ENCODE measurements at places on chromosomes 7 and 10. TPM values are rescaled to one million over a fixed set of nuclear protein-coding genes. Genes with fewer than 3 reads are reported as not detected.

DNA sequence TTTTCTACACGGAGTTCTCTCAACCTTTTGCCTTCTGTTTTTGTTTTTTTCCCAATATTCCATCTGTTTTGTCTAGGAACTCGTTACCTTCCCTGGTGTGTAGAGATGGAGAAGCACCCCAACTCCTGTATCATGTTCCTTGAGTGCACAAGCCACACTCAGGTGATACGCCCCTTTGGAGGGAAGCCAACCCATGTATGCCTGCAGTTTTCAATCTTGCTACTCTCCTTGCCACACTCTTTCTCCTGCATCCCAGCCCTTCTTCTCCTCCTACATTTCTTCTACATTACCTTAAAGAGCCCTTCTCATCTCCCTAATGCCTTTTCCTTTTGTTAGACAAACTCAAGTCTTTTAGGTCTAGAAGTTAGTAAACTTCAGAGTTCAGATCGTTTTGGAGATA is 10.2 kb upstream of the SP4 start:
- DNase-seq: no peak

DNA sequence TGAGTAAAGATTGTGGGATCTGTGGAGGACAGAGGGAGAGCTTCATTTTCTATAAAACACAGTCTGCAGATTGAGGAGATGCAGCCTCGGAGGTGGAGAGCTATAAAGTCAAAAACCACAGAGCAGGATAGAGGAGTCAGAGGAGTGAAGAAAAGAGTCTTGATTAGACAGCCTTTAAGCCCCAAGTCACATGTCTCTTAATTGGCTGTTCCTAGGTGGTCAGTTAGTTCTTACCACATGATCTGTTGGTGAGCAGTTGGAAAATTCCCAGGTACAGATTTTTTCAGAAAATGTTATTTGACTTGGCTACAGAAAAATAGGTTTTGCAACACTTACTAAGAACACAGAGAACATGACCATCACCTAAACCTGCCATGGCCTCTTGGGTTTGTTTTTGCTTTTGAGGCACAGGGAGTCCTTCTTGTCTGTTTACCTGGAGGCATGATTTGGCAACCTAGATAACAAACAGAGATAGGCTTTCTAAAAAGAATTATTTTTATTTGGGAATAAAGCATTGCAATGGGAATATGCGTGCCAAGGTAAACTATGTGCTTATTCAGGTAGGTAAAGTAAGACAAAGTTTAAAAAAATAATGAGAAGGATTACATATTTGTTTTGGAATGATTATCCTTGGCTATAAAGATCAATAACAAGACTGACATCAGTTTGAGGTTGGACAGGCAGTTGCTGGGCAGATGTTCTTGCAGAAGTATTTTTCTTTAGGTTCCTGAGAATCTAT is 604 bp upstream of the CYP3A43 start:
- DNase-seq: no peak

- no peak for DNase-seq
Measured at GRCh38 chr10:31288962-31289361, 30.1 kb upstream of the ZEB1 start.

DNA sequence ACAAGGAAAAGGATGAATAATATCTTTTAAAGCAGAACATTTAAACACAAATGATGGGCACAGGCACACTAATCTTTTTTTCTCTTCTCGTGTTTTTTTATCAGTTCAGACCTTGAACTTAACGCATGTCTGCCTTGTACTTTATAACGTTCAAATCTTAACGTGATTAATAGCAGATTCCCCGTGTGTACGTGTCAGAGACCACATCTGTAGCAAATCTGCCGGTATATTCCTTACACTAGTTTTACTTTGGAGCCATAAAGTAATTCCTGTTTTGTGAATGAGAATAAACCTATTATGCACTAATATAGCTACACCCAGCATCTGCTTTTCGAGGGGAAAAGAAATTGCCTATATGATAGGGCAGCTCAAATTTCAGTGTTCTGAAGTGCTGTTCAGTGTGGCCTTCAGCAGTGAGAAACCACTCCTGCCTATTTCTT is 166.0 kb upstream of the TCF7L2 start:
- DNase-seq: no peak

DNA sequence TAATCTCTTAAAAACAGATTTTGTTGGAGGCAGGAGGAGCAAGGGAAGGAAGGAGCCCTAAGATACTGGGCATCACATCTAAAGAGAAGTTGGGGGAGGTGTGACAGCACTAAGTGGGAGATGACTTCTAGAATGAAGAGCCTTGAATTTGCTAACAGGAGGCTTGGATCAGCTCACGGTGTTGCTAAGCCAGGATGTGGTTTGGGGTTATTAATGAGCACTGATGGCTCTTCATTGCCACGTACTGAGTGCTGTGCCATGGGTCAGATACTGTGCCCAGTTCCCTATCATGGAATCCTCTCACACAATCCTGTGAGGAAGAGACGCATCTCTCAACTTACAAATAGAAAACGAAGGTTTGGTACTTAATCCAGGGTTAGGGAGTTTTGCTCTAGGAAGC is 78.5 kb downstream of the C7orf25 start:
- DNase-seq: no peak

DNA sequence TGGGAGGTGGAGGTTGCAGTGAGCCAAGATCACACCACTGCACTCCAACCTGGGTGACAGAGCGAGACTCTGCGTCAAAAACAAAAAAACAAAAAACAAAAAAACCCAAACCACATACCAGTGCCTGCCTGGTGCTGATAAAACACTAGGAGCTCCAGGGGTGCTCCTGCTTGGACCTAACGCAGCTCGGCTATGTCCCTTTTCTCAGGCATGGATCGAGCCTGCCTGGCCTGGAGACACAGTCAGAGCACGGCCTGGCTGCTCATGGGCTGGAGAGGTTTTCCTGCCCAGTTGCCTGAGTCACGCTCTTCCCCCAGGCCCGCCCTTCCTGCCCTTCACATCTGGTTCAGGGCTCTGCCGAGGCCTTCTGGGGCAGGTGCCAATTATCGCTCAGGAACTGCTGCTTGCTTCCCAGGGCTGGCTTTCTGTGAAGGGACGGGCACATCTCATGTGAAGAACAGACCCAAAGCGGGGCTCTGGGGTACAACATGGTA is 12.6 kb upstream of the NPFFR1 start:
- DNase-seq: peak; percentile 87

GRCh38 chr7:152363798-152364197 is 72.0 kb downstream of the KMT2C start:
- DNase-seq: no peak

DNA sequence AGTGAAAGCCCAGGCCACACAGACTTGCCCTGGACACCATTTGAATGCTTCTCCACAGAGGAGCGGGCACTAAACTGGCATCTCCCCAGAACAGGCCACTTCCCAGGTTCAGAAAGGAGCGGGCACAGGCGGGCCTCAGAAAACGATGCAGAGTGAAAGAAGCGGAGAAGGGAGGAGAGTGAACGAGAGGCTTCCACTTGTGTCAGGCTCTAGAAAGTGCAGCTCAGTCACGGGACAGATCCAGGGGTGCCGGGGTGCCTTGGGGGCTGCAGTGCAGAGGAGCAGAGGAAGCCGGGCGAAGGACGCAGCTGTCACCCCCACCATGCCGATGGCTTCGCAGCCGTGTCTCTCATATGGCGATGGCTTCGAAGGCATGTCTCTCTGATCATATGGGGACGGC is 26.1 kb upstream of the PRKAR1B start:
- DNase-seq: no peak

DNA sequence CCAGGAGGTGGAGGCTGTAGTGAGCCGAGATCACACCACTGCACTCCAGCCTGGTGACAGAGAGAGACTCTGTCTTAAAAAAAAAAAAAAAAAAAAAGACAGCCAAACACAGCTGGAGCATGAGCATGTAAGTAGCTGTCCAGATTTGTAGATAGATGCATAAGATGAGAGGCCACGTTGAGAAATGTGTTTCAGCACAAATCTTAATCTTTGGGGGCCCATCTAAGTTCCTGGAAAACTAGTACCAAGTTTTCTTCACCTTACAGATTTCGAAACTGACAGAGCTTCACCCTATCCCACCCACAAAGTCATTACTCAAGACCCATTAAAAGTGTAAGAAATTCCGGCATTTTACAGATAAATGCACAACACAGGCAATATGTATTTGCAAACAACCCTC is 208.2 kb downstream of the PARD3 start:
- DNase-seq: no peak

GRCh38 chr7:115009139-115009538 is 87.2 kb downstream of the MDFIC start:
- DNase-seq: no peak

DNA sequence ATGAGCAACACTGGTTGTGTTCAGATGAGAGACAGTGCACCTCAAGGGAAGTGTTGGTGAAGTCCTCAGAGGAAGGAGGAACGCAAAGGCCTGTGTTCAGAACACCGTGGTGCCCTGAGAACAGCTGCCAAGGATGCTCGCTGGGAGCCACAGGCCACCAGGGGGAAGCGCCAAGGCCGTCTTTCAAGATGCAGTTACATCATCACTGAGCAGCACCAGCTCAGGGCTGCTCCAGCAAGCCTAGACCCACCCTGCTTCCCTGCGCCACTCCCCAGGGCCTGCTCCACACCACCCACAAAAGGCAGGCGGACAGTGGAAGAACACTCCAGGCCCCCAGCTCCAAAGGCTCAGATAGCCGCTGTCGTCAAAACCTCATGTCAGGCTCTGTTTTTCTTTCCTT is 378.8 kb downstream of the DPP6 start:
- no peak for DNase-seq

DNA sequence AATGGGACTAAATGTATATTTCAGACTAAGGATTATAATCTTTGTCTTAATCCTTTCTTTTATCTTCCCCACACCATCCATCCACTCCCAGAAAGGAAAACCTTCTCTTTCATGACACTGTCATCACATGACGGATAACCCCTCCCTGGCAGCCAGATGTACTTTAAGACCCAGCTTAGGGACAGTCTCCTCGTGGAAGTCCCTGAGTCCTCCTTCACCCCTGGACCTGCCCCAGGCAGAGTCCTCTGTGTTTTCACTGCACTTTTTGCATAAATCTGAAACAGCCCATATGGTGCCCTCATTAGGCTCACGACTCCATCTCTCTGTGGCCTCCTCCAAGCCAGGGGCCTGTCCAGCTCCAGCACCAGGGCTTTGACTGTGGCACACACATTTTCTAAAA is 16.0 kb downstream of the NRAP start:
- no peak for DNase-seq

DNA sequence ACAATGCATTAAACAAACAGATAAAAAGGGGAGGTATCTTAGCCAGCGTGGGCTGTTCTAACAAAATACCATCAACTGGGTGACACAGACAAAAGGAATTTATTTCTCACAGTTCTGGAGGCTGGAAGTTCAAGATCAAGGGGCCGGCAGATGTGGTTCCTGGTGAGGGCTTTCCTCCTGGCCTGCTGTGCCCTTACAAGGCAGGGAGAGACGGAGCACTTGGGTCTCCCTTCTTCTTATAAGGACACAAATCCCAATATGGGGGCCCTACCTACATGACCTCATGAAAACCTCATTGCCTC is 281.6 kb upstream of the KLF14 start:
- DNase-seq: no peak

- no peak for DNase-seq
Measured at GRCh38 chr7:17581301-17581700, 282.8 kb downstream of the AHR start.

- no peak for DNase-seq
Measured at GRCh38 chr7:149733924-149734790, 39.2 kb downstream of the ZNF467 start.

GRCh38 chr7:47377741-47378140 is 204.2 kb downstream of the TNS3 start:
- DNase-seq: no peak

DNA sequence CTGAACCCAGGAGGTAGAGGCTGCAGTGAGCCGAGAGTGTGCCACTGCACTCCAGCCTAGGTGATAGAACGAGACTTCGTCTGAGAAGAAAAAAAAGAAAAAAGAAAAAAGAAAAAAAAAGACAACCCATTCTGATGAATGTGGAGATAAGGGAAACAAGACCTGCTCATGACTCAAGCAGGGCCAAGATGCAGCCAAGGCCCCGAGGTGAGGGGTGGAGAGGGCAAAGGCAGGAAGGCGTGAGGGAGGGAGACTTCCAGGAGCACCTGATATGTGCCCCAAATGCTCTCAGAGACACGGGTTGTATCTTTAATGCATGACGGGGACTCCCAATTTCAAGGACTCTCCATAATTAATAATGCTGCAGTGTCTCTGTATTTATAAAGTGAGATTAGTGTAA is 134.6 kb downstream of the PIP4K2A start:
- DNase-seq: no peak

GRCh38 chr10:76558586-76558985 is 1079.0 kb downstream of the KCNMA1 start:
- DNase-seq: peak; percentile 30

DNA sequence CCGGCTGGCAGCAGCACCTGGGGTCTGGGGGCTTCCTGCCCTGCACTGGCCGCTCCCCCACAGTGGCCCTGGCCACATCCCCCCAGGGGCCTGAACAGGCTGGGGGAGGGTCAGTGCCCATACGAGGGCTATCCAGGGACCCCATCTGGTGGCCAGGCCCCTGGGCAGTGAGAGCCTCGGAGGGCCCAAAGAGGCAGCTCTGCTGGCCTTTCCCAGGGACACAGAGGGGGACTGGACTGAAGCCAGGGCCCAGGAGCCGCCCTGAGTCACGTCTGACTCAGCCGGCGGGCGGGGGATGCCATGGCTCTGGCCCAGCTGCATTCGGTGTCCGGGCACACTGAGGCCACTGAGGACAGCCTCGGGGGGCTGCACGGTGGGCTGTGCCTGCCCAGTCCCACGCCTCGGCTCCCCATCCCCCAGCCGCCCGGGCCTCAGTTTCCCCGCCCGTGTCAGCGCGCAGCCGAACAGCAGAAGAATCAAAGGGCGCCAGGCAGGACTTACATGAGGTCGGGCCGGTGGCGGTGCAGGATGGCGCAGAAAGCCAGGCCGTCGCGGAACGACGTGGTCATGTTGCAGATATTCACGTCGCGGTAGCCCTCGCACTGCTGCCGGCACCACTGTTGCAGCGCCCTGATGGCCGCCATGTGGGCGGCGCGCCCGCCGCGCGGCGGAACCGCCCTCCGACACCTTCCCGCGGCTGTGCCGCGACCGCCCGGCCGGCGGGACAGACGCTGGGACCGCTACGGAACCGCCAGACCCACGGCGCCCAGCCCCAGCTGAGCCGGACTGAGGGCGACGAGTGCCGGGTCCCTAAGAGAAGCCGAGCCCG is at the start of gene MICALL2:
MICALL2 (minus strand) TSS at position 788 of the 829 bp plus-strand sequence; CDS start at position 644, 144 bp downstream.
- peak; percentile 81 for DNase-seq

GRCh38 chr7:147978651-147979050 is 611.9 kb upstream of the C7orf33 start:
- DNase-seq: no peak

- no peak for DNase-seq
Measured at GRCh38 chr7:130425796-130426195, 15.0 kb downstream of the CEP41 start.

Gene DNMBP
- 11.7 TPM for total RNA-seq

Gene TMEM213
- total RNA-seq: not detected

Gene FEZF1
- total RNA-seq: not detected

Gene CDHR1
- not detected for total RNA-seq

Gene EZH2
- 0.78 TPM for total RNA-seq

Gene MACROH2A2
- total RNA-seq: 19.2 TPM

Gene STEAP4
- 78.5 TPM for total RNA-seq

Gene ECD
- total RNA-seq: 31.3 TPM

Gene ALOX5
- total RNA-seq: 8.1 TPM

Gene TRIM74
- total RNA-seq: not detected

Gene TRPV5
- total RNA-seq: not detected

Gene FKBP6
- total RNA-seq: not detected

Gene SERPINE1
- 18.6 TPM for total RNA-seq

Gene CCL24
- not detected for total RNA-seq
